Lung (tissue), 17 donors: ENCODE measurements at places on chromosomes 3 and 15.

DNA sequence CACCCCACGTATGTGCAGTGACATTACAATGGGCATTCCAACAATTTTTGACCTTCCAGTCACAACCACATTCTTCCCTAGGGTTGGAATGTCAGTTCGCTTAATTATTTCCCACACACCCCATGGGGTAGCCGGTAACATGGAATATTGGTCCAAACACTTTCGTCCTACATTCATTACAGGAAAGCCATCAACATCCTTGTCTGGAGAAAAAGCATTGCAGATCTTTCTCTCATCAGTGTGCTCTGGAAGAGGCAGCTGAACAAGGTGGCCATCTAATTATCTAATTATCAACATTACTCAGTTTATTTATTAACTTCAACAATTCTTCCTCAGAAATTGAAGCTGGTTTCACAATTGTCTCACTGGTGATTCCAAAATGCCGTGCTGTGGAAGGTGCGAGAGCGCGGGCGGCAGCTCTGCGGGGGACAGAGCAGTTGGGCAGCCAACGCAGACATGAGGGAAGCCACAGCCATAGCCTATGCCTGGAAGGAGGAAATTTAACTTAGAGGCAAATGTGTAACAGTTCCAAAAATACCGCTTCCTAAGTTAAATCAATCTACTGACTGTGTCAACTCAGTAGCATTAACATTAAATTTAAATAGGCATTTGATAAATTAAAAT, 1158.9 kb upstream of the EPHA6 start:
- no peak for DNase-seq

- DNase-seq = peak; percentile 97
These were observed 86.6 kb downstream of the FNDC3B start for GRCh38 chr3:172125963-172126457.

DNA sequence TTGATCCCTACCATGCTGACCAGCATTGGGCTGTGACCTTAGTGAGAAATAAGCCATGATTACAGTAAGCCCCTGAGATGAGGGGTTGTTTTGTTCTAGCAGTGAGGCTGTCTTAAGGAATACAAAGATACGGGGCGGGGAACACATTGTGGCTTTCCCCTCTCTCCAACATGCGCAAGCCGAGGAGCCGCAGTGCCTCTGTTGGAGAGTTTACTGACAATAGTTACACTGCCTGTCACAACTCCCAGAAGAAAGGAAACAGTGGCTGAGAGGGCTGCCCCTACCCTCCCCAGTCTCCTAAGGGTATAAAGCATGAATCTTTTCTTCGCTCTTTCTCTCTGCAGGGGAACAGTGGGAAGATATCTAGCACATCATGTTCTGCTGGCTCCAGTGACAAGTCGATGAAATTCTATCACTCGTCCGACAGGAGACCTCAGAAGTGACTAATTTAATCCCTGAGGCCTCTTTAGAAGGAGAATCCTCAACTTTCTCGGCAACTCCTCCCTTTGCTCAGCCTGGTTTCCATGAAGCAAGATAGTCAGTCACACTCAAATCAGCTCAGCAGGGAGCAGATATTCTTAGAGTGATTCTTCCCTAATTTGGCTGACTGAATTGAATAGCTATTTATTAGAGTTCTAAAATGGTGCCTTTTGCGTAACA, 409.0 kb upstream of the PROK2 start:
- DNase-seq = no peak

DNA sequence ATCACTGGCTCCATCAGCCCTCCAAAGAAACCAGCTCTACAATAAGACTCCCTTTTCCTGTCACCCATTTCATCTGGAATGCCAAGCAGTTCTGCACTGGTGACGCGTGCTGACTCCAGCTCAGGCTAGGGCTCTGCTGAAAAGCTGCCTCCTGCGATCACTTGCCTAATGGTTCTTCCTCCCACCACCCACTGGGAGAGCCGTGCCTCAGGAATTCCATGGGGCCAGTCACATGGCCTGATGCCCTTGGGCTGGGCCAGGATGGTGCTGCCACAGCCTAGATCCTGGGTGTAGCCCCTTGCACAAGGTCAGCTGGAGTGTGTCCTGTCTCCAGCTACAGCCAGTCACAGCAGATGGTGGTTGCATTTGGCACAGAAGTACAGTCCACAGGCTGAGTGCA, 98.9 kb downstream of the DNAJB8 start:
- no peak for DNase-seq

DNA sequence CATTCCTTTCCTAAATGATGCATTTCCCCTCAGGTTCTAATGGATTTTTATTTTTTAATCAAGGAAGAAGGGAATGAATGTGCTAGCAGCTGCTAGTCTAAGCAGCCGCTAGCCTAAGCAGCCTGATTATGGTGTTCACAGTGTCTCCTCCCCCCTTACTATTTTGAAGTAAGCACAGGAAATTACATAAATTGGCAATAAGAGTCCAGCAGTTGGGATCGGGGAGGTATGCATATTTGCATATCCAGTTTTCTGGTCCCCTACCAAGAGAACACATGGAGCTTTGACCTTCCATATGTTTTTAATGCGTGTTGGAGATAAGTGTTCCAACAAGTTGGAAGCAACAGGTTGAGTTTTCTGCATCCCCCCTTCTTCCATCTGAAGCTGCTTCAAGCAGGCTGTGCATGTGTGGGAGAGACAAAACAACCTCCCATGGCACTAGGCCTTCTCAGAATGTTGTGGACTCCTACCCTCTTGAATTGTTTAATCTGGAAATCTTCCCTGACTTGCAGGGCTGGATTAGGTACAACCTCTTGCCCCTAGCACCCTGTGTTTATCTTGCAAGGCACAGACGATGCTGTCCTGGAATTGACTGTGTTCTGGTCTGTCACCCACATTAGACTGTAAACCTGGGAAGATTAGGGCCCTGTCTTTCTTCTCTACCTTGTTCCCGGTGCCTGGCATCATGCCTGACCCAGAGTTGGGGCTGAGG, 124.8 kb upstream of the LRIG1 start:
- DNase-seq = no peak

- no peak for DNase-seq
These were observed 111.8 kb downstream of the SSR3 start for GRCh38 chr3:156443079-156443478.

- DNase-seq = no peak
These were observed 85.7 kb downstream of the SPATA16 start for GRCh38 chr3:173055228-173055933.

GRCh38 chr15:25065286-25065685, 110.5 kb downstream of the SNRPN start:
- DNase-seq = no peak

GRCh38 chr3:95738045-95738444, 1076.3 kb upstream of the EPHA6 start:
- no peak for DNase-seq

DNA sequence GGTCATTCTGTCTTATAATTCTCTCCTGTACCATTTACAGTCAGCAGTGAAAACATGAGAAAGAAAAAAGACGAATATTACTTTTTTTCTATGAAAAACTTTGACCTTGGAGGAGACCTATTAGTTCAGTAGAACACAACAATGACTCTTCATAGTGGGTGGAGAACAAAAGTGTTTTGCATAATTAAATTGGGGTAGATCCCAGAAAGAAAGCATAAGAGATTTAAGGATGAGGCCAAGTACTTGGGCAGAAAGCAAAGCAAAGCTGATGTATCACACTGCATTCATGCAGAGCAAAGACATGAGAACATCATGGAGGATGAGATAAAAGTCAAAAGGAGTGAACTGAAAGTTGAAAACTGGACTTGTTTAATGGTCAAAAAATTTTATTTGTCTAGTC, 1273.4 kb downstream of the ROBO2 start:
- no peak for DNase-seq

- no peak for DNase-seq
These were observed 70.3 kb downstream of the TRIM42 start for GRCh38 chr3:140748171-140748570.

DNA sequence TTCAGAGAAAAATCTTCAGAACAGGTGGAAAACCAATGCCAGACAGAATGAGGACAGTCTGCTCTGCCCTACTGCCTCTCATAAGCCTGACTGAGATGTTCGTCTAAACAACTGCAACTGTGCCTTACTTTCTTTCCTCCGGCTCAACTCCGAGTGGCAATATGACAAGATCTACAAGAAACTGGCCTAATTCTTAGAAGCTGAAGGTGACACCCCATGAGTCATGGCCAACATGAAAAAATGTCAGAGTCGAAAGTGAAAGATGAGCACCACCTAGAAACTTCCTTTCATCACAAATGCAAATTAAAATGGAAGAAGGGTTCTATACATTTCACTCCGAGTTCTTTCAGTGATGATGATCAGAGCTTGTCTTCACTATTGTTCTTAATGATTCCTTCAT, 12.9 kb downstream of the PCYT1A start:
- DNase-seq = no peak

DNA sequence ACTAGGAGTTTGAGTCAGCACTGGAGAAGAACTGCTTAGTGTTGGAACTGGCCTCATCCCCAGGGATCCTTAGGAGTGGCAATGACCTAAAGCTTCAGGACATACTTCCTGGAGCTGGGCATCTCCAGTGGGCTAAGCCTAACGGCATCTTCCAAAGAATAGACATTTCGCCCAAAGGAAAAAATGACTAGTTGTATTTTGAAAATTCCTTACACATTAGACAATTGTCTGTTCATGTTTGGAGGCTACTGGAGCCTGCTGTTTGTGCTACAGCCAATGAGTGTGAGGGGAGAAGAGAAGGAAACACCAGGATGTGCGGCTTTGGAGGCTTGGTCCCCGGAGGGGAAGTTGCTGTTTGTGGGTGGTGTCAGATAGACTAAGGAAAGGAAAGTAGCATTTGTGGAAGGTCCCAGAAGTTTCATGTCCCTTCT, 77.6 kb downstream of the POLR2M start:
- DNase-seq = no peak

DNA sequence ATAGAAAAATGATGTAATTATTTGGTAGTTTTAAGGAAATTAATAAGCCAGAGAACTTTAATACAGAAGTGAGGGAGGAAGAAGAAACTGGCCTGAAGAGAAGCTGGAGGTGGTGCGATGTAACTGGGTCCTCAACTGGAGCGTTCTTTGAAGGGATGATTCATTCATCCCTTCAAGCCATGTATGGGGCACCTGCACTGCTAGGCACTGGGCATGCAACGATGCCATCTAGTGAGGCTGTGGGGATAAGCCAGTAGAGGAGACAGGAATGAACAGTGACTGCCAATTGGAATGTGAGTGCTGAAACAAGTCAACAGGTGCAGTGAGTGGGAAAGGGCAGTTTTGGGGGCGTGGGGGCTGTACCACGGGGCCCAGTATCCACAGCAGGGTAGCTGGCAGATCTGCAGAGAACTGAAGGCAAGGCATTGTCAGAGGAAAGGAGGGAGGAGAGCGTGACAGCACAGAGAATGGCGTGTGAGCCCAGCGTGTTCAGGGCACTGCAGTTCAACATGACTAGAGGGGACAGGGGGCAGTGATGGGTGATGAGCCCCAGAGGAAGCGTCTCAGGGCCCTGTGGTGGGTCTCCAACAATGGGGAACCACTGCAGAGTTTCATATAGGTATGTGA, 3.8 kb upstream of the KIF23 start:
- peak; percentile 25 for DNase-seq

- DNase-seq = no peak
These were observed 77.6 kb upstream of the PROK2 start for GRCh38 chr3:71862371-71863140.
